ENCODE measurements at places on chromosomes 16 and 17.

GRCh38 chr17:65820306-65820705, 258.9 kb upstream of the AXIN2 start:
- DNase-seq, result no peak

- no peak for DNase-seq
These were observed 195.2 kb upstream of the CNTNAP4 start for GRCh38 chr16:76081967-76082366.

DNA sequence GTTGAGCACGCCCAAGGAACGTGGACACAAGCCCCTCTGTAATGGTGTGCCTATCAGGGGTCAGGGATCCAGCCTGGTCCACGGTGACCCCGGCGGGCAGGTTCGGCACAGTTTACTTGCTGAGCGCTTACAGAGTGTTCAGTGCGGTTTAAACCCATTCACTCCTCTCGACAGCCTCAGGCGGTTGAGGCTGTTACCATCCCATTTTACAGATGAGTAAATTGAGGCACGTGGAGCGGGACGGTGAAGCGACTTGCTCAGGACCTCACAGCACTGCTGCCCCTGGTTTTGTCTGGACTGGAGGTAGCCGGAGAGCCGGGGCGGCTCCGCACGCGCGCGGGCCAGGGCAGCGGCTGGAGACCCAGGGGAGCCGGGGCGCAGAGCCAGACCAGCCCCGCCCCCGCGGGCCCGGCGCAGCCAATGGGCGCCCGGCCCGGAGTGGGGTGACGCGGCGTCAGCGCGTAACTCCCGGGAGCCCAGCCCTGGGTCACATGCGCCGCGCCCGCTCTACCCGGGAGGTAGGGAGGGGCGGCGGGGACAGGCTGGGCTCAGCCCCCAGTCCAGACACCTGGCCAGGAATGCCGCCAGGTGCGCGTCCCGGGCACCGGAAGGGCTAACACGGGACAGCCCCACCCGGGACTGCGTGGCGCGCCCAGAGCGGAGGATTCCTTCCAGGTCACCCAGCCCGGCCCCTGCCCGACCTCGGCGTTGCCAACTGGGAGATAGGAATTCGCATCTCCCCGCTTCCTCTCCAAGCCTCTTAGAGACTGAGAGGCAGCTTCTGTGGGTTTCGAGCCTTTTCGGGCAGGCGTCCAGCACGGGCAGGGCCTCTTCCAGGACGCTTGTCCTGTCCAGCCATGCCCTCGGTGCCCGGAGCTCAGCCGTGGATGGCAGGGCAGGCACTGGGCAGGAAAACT, 3.3 kb upstream of the SREBF1 start:
- peak; percentile 93 for DNase-seq

DNA sequence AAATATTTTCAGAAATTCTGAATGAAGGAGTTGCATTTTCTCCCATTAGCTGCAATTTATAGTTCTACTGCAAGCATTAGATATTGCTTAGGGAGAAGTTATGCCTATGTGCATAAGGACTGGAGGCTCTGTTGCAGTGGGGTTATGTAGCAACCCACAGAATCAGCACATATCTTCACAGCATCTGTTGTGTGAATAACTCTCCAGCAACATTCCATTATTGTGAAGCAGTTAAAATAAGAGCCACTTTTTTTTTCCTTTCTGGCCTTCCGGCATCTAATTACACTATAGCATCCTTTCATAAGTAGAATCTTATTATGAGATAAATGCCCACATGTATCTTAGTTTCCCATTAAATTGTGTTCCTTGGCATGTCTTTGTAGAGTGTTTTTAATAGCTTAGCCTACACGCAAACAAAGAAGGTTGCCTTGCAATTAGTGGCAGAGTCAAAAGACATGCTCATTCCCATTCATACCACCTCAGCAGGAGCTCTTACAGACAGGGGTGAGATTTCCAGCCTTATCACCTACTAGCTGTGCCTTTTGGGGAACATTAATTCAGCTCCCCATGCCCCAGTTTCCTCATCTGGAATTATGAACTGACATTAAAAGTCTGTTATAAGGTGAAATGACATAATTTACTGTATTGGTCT, 596.0 kb upstream of the GOT2 start:
- no peak for DNase-seq

DNA sequence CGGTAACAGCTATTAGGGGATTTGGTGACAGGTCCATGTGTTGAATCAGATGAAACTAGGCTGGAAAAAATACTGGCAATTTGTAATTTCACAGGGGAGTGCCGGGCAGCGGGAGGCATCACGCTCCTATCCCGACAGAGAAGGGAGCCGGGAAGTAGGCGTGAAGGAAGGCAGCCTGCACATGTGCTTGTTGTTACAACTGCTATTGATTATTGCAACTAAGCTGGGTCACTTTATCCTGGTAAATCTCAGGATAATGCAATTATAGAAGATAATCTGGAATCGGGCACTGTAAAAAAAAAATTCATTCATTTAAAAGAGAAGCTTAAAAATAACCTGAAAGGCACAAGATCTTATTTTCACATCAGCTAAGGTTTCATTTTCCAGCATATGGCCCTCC, 180.6 kb downstream of the FOXL1 start:
- DNase-seq, result no peak

GRCh38 chr16:77324729-77325128, 110.1 kb downstream of the ADAMTS18 start:
- no peak for DNase-seq
